ENCODE measurements at places on chromosomes 5 and 9.

DNA sequence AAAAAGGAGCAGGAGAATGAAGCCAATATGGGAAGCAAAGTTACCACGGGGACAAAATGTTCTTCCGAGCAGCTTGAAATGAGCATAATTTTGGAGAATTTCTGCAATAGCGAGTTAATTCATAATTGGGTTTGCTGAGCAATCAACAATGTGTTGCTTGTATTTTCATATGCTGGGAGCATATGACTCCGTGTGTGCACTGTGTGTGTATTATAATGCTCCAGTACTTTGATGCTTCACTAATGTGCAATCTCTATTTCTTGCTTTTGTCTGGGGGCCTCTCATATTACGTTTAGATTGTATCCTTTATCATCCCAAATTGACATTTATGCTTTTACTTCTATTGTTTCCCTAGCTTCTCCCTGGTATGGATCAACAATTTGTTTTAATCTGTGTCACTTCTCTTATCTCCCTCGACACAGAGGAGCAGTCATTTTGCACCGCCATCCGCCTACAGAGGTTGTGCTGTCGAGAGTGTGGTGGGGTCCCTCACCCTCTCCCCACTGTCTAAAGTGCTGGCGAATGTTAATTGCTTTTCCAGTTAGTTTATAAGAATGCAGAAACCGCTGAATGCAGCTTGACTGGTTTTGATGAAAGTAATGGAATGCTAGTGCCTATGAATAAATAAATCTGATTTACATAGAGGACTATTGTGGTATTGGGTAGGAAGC, 372.5 kb upstream of the WWC1 start:
- no peak for DNase-seq

GRCh38 chr9:86767373-86767772, 179.9 kb downstream of the GAS1 start:
- DNase-seq, result no peak

DNA sequence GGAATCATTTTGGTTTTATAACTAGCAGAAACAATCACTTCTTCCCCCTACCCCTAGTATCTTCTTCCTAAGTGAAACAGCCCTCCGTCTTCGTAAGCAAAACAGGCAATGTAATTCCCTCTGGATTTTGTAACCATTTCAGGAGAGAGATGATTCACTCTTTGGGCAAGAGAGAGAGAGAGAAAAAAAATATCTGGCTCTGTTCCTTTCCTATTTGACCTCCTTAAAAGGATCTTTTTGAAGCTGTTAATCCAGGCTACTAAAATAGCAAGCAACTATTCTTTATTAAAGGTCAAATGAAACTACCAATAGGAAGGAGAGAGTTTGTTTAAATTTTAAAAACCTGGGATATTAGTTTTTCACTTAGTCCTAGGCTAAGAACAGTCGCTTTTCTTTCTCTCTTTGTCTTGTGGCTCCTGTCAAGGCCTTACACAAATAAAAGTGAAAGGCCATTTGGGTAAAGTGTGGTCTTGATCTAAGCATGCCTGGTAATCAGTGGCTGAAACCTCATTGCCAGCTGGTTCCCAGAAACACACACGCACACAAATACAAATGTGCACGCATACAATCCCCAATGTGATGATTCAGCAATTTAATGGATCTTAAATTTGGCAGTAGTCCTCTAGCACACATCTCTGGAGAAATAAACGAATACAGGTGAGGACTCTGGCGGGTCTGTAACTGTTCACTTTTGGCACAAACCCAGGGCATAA, 70.2 kb downstream of the PRUNE2 start:
- no peak for DNase-seq

- DNase-seq, result no peak
Observed at GRCh38 chr5:12313602-12314001, 409.4 kb upstream of the CTNND2 start.

GRCh38 chr5:15023846-15024245, 152.3 kb upstream of the ANKH start:
- no peak for DNase-seq

- DNase-seq, result no peak
Observed at GRCh38 chr9:22114956-22115355, 105.9 kb upstream of the CDKN2B start.

DNA sequence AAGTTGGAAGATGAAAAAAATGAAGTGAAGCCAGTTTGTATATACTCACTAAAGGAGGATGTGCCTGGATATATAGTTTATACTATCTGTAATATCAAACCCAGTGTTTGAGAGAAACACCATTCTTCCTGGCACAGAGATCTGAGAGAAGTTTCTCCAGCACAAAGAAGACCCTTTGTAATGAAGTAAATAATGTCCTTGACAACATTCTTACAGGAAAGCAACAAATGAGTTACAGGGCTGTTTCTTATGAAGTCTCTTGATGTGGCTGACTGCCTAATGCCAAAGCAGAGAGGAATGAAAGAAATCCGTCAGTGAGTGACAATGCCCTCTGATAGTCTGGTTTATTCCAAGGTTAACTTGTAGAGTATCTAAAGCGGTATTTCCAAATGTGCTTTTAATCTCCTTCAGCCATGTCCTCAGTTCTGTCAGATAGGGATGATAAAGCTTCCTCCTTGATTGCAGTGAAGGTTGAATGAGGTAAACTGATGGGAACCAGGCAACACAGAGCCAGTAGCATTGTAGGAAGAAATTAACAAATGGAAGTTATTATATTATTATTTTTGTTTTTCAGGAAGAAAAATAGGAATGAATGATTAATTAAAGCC, 123.1 kb upstream of the ZNF608 start:
- DNase-seq, result no peak

DNA sequence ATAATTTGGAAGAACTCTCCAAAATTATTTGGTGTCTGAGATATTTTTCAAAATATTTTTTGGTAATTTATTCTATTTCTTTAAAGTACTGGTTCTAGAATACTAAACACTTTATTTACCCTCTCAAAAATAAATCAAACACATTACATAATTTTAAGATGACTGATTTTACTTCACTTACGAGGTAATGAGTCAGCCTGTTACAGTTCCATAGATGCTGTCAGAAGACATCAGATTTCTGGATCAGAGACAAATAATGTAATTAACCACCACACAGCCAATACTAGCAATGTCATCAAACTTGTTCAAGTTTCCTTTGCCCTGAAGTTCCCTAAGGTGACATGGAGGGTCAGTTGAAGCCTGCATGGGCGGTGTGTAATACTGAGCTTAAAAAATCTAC, 106.1 kb upstream of the CDH9 start:
- no peak for DNase-seq

GRCh38 chr5:173012882-173013281, 29.3 kb downstream of the ATP6V0E1 start:
- DNase-seq, result peak; percentile 86

GRCh38 chr5:91910247-91910646, 527.1 kb upstream of the ARRDC3 start:
- no peak for DNase-seq

DNA sequence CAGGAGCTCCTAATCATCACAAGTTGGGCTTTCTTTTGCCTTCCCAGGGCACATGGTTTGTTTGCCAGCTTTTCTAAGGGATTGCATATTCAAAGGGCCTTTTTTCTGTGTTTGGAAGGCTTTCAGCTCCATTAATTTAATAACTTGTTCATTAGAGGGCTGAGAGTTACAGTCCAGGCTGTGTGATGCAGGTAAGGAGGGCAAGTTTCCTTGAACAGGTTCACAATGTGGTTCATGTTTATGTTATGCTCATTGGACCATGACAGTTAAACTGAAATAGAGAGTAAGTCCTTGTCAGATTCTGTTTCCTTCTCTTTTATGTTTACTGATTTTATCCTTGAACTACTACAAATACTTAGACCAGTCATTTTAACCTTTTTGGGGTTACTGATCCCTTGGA, 174.4 kb downstream of the MARCHF11 start:
- no peak for DNase-seq

- DNase-seq, result no peak
Observed at GRCh38 chr5:99949969-99950524, 585.1 kb upstream of the FAM174A start.

GRCh38 chr5:168502563-168503237, 16.4 kb downstream of the RARS1 start:
- no peak for DNase-seq

- DNase-seq, result peak; percentile 90
Observed at GRCh38 chr5:154189819-154190594, 526 bp upstream of the GALNT10 start.

DNA sequence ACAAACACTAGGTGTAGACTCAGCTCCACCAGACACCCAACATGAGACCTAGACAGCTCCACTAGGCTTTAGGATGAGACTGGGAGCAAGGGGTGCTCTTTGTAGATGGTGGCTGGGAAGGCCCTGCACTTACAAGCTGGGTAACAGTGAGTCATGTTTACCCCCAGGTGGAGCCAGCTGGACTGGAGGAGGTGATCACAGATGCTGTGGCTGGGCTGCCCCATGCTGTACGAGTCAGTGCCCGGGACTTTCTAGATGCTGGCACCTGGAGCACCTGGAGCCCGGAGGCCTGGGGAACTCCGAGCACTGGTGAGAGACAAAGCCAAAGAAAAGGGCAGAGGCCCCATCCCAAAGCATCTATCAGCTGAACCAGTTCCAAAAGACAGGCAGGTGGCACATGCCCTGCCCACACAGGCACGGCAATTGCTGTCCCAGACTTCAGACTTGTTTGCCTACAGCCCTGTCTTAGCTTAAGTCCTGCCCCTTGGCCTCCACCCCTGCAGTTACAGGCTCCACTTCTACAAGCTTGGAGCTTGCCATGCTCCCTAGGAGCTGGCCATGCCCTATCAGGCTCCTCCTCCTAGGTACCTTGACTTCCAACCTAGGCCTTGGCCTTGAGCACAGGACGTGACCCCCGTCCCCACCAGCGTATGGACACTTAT, 2.7 kb downstream of the CCL27 start:
- DNase-seq, result no peak

GRCh38 chr5:146388386-146388785, 49.7 kb downstream of the POU4F3 start:
- no peak for DNase-seq

DNA sequence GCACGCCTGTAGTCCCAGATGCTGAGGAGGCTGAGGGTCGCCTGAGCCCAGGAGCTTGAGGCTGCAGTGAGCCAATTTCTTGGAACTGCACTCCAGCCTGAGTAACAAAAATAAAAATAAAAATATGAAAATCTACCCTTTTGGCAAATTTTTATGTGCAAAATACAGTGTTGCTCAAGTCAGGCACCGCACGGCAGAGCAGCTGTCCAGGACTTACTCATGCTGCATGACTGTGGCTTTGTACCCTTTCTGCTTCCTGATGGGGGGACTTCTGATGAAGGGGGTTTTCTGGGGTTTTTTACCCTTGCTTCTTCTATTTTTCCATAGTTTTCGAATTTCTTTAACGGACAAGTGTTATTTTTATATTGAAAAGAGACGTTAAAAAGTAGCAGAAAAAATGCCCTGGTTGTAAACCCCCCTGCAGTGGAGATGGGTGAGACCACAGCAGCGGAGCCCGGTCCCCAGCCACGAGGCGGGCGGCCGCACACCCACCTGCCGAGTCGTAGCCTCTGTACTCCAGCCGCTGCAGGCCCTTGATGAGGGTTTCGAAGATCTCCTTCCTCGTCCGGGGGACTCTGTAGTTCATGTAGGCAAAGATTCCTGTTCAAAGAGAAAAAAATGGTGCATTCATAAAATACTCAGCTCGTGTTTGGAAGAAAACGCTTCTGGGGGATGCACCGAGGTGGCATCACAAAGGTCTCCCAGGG, 15.0 kb downstream of the GFPT2 start:
- DNase-seq, result peak; percentile 24

- no peak for DNase-seq
Observed at GRCh38 chr9:97518909-97519307, 17.4 kb downstream of the TMOD1 start.

GRCh38 chr9:74379718-74380117, 117.4 kb upstream of the RORB start:
- DNase-seq, result no peak

DNA sequence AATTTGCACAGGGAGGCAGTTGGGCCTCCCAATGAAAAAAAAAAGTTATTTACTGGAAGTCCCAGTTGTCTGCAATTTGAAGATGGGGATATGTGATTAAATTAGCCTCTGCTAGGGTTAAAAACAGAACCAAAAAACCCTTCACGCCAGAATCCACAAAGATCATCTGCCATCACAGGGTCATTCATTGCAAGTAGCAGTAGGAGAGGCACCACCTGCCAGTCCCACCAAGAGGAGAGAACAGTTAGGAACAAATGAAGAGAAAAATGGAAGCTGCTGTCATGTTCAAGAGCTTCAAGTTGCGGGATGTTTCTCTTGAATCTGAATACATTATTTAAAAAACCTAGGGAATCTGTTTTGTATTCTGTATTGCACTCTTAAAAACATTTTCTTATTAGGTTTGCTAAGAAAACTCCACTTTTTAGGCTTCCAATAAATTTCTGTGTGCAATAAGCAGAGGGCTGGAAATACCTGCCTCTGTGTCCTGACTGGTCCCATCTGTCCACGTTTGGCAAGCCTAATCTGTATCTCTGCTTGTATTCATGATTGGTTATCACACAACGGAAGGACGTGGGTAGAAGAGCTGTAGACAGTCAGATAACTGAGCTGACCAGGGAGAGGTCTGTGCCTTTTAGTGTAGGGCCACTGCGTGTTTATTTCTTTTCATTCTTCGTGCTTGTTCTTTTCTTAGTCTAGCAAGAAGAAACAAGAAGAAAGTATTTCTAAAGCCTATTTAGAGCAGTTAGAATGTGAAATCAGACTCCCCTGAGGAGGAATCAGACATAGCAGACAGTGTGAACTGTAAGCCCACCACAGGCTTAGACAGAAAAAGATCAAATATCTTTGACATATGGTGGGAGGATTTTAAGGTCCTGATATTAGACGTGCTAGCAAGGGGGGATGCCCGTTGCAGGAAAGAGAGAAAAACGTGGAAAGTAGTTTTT, 630.6 kb upstream of the SEMA6A start:
- DNase-seq, result no peak

DNA sequence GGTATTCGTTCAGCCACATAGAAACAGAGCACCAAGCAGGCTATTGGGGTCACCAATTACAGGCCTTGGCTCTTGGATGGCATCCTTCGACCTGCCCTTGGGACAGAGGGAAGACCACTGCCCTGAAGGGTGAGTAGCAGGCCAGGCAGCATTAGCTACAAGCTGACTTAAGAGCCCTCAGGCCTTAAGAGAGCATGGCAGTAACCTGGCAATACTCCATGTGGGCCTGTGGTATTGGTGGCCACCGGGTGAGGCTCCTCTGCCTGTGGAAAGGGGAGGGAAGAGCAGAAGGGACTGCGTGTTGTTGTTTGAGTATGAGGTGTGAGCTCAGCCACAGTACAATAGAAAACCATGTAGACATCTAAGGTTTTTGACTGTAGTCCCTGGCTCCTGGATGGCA, 170.6 kb downstream of the MCTP1 start:
- DNase-seq, result no peak
